CD4-positive, alpha-beta T cell (primary cell): ENCODE measurements at places on chromosomes 7 and 10. TPM values are rescaled to one million over a fixed set of nuclear protein-coding genes. Genes with fewer than 3 reads are reported as not detected.
A peak's percentile ranks its signal among the peaks of the same experiment; 100 is the strongest.

CPA2 gene
- not detected for total RNA-seq

DNA sequence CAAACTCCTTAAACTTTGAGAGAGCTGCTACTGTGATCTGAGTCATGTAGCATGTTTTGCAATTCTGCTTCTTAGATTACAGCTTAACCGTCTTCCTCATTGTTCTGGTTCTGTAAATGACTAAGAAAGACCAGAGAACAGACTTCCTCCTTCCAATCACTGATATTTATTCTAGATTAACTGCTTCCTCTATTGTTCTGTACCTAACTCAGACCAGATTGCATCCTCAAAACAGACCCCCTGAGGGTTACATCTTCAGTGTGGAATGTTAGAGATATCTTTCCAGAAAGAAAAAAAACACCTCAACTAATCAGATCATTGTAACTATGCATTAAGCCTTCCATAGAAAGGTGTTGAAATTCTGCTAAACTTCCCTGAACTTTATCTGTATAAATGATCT, 5.7 kb upstream of the PIP start:
- no peaks in the 10 kb centered on the region for H3K4me1 ChIP-seq
- H3K36me3 ChIP-seq: no peaks in the 10 kb centered on the region
- H3K27me3 ChIP-seq: peaks cover under 1% of the 10 kb centered on the region
- no peak overlapping the region for H3K27ac ChIP-seq
- no peak overlapping the region for H3K4me3 ChIP-seq

SKIDA1 gene
- 0.22 TPM for total RNA-seq

PNLIPRP2 gene
- total RNA-seq: not detected

DNA sequence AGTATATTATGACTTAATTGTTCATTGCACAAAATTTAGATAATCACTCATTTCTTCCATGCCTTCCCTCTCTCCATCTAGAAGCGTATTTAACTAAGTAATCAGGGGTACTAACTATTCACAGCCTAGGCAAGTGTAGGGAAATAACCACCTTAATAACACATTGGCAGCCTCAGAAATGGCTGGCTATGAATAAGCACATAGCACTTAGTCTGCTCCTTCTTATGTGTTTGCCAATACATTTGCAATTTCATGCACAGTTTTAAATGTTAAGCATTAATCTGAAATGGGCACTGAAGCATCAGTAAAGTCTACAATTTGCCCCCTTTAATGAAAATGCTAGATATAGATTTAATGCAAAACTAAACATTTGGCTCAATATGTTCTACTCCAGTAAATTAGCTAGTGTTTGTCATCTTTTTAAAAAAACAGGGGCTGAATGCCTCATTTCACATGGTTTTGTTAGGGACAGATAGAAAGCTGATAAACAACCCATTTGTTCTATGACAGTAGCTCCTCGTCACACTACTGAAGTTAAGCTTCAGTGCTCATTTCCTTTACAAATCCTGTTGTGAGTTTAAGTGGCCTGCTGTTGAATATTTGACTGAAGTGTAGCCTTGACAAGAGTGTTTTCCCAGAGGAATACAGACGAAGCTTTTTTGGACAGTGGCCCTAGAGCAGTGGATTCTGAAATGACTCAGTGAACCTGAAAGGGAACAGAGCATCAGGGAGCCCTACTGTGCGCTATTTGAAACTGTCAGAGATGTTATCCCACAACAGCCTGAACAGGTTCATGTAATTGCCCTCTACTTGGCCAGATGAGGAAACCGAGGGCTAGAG, 30.5 kb downstream of the HHEX start:
- H3K27ac ChIP-seq: no peak overlapping the region
- H3K36me3 ChIP-seq: no peaks in the 10 kb centered on the region
- DNase-seq: no peak

SPDYE2 gene
- total RNA-seq: 0.33 TPM

DNA sequence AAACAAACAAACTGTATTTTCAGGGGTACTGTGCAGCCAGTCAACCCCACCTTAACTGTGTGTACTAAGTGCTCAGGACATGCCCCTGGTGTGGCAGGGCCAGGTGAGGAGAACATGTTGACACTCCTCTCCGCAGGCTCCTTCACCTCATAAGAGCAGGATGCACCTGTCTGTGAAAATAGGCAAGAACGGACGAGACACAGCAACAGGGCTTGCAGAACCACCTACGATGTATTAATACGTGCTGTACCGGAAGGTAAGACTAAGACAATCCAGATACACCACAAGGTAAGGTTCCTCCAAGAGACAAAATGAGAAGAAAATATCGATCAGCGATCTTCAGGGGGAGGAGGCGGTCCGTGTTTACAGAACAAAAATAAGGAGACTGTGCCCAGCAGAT, 65.8 kb upstream of the CAMK2B start:
- H3K36me3 ChIP-seq: peaks cover 72% of the 10 kb centered on the region
- no peaks in the 10 kb centered on the region for H3K4me1 ChIP-seq
- H3K4me3 ChIP-seq: no peak overlapping the region
- no peaks in the 10 kb centered on the region for H3K27me3 ChIP-seq

FOXL3 gene
- not detected for total RNA-seq

- no peak for DNase-seq
- H3K36me3 ChIP-seq: no peaks in the 10 kb centered on the region
- H3K4me3 ChIP-seq: no peak overlapping the region
- H3K27ac ChIP-seq: no peak overlapping the region
- H3K4me1 ChIP-seq: no peaks in the 10 kb centered on the region
These were observed 104.9 kb upstream of the ACBD5 start for GRCh38 chr10:27345455-27345920.

- H3K4me3 ChIP-seq: no peak overlapping the region
- H3K27me3 ChIP-seq: no peaks in the 10 kb centered on the region
- H3K36me3 ChIP-seq: no peaks in the 10 kb centered on the region
- peaks cover 6% of the 10 kb centered on the region for H3K4me1 ChIP-seq
These were observed 18.0 kb downstream of the RNLS start for GRCh38 chr10:88565072-88565471.

GRCh38 chr10:111100198-111100597, 23.4 kb downstream of the ADRA2A start:
- peaks cover 5% of the 10 kb centered on the region for H3K27me3 ChIP-seq
- H3K4me1 ChIP-seq: no peaks in the 10 kb centered on the region
- DNase-seq: no peak
- no peak overlapping the region for H3K4me3 ChIP-seq
- no peak overlapping the region for H3K27ac ChIP-seq

STEAP2 gene
- not detected for total RNA-seq

- no peak overlapping the region for H3K27ac ChIP-seq
- H3K27me3 ChIP-seq: no peaks in the 10 kb centered on the region
- DNase-seq: no peak
- peaks cover 15% of the 10 kb centered on the region for H3K36me3 ChIP-seq
- H3K4me3 ChIP-seq: no peak overlapping the region
- no peaks in the 10 kb centered on the region for H3K4me1 ChIP-seq
These were observed 276.2 kb upstream of the AOAH start for GRCh38 chr7:37000511-37000910.

GRCh38 chr7:11430112-11430511, 401.9 kb downstream of the THSD7A start:
- no peaks in the 10 kb centered on the region for H3K27me3 ChIP-seq
- DNase-seq: no peak
- no peak overlapping the region for H3K4me3 ChIP-seq
- no peaks in the 10 kb centered on the region for H3K36me3 ChIP-seq

OR2A12 gene
- total RNA-seq: not detected

DNA sequence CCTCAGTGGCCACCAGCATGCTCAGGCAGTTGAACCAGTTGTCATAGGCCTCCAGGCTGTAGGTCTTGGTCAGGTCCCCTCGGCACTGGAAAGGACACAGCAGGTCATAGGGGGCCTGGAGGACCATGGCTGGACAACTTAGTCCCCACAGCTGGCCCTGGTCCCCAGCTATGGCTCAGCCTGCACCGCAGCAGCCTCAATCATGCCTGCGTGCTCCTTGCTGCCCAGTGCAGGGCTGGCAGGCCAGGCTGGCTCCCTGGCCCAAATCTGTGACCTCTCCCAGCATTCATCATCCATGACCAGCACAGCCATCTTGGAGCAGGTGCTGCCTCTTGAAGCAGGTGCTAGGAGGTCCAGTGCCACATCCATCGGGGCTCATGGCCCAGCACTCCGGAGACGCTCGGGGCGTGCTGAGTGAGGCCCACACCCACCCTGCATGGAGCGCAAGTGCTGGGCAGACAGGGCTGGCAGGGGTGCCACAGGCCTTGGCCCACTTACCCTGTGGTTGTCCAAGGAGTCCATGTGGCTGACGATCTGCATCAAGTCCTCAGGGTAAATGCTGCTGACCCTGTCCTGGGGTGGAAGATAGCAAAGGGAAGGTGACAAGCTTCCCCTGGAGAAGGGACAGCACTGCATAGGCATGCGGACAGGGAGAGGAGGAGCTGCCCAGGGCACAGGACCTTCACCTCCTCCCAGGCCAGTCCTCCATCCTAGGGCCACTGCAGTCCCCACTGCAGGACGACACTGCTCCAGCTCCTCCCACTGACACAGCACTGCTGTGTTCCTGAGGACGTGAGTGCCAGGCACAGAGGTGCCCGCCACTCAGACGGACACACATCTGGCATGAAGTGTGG, 61.7 kb downstream of the CSGALNACT2 start:
- H3K4me1 ChIP-seq: peaks cover 16% of the 10 kb centered on the region
- no peak overlapping the region for H3K27ac ChIP-seq
- DNase-seq: no peak
- H3K36me3 ChIP-seq: peaks cover 6% of the 10 kb centered on the region
- no peaks in the 10 kb centered on the region for H3K27me3 ChIP-seq

DNA sequence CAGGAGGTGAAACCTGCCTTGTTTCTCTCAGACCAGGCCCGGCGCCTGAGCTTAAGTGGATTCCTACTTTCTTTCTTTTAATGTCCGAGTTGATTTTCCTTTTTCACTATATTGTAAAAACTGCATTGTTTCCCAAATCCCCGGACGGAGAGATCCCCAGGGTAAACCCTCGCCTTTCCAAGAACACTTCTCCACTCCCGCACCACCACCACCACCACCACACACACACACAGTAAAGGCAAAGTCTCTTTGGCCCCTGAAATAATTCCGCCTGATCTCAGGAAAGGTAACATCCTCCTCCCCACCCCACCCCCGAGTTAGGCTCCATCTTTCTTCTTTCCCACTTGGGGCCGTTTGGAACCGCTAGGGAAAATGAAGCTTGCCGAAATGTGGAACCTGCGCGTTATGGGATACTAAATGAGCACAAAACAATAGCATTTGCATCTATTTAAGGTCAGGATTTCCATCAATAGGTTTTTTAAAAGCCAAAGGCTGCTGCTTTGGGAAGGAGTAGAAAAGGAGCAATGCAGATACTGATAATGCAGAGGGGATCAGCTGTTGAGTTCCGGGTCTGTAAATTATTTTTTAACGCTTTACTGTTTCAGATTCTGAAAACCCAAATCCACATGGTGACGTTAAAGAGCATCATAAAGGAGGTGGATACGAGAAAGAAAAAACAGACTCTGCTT, 2.5 kb downstream of the HPSE2 start:
- H3K27ac ChIP-seq: no peak overlapping the region
- DNase-seq: no peak

DNA sequence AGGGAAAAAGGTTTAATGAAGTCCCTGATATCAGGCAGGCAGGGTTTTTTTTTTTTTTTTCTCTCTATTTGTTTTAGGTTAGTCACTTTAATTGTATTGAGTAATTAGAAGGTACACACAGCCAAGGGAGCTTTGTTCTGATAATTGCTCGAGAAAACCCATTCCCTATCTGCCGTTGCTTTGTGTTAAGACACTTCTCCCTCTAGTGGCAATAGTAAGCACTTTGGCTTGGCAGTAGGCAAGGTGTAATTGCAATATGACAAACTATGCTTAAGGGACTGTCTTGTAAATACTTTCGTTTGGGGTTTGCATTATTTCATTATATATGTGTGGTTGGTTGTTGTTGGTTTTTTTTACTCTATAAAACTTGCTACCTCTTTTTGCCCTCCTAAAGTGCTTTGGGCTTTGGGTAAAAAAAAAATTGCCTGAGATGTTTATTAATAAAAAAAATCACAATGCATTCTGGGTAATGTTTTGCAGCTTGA, 113.4 kb downstream of the BTRC start:
- no peak overlapping the region for H3K4me3 ChIP-seq
- no peak overlapping the region for H3K27ac ChIP-seq
- peak; percentile 7 for DNase-seq

FAM25A gene
- total RNA-seq: not detected

AKR1C8 gene
- total RNA-seq: 0.28 TPM

WEE2 gene
- total RNA-seq: 0.14 TPM

DNA sequence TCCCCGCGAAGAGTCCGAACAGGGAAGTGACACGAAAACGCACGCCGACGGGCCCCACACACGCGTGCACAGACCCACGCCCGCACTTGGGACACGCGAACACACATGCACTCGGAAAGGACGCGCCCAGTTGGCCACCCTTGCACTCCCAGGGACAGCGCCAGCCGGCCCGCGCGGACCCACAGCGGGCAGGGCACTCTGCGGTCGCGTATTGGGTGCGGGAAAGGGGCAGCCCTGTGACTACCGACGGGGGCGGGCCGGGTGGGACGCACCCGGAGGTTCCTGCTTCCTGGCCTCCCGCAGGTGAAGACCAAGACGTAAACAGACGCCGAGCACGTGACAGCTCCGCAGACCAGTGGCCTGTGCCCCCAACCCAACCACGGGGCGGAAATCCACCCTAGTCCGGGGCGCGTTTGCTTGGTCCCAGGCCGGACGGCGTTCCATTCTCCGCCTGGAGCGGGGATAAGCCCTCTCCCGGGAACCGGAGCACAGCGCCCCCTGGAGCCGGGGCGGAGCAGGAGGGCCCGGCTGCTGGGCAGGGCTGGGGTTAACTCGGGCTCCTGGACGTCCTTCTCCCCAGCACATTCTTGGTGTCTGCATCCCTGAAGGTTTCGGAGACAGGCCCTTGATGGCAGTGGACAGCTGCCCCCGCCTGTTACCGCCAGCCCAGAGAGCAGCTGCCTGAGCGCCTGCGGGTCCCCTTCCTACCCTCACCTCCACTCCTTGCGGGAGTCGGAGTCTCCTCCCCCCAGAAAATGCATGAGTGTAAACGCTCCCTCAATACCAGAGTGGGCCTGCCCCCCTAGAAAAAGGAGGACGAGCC, 2.0 kb upstream of the LZTS2 start:
- H3K36me3 ChIP-seq: peaks cover 12% of the 10 kb centered on the region
- peak overlapping the region; percentile 90 for H3K27ac ChIP-seq
- peak overlapping the region; percentile 97 for H3K4me3 ChIP-seq
- H3K27me3 ChIP-seq: no peaks in the 10 kb centered on the region
- peak; percentile 56 for DNase-seq

ADCYAP1R1 gene
- total RNA-seq: not detected
